ENCODE measurements at places on chromosomes 12 and 14.

GRCh38 chr14:94689218-94689984 is 77.2 kb downstream of the SERPINA3 start:
- no peaks in the 10 kb centered on the region for H3K36me3 ChIP-seq
- H3K4me3 ChIP-seq: no peak overlapping the region
- H3K27ac ChIP-seq: no peak overlapping the region
- DNase-seq: peak; percentile 14

DNA sequence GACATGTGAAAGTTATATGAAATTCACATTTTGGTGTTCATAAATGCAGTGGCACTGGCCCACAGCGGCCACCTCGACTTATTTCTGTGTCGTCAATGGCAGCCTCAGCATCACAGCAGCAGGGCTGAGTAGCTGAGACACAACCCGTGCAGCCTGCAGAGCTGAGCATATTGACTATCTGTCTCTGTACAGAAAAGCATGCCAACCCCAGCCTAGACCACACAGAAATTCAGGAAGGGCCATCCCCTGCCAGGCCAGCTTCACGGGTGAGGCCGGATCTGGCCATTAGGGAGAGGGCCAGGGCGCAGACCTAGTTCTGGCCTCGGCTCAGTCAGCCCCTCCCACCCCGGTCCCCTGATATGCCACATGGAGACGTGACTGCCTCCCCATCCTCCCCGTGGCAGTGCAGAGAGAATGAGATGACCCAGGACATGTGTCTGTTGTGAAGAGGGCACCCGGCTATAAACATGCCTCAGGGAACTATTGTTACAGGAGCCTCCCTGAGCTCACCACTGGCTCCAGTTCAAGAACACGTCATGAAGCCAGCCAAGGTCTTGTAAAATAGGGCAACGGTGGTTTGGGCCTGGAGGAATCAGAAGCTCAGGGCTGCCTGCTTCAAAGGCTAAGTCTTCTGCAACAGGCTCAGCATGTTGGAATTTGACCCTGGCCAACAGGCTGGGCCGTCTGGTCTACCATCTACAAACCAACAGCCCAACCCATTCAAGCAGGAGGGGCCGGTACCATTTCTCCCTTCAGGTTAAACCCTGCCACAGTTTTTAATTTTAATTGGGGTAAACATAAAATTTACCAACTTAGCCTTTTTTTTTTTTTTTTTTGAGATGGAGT is 25.5 kb downstream of the SCARB1 start:
- H3K4me3 ChIP-seq: no peak overlapping the region
- no peaks in the 10 kb centered on the region for H3K36me3 ChIP-seq
- H3K27ac ChIP-seq: no peak overlapping the region
- H3K4me1 ChIP-seq: peaks cover 19% of the 10 kb centered on the region

- no peak overlapping the region for H3K27ac ChIP-seq
- H3K4me1 ChIP-seq: no peaks in the 10 kb centered on the region
- DNase-seq: no peak
- peaks cover 7% of the 10 kb centered on the region for H3K36me3 ChIP-seq
- no peak overlapping the region for H3K4me3 ChIP-seq
- peaks cover 8% of the 10 kb centered on the region for H3K27me3 ChIP-seq
Measured at GRCh38 chr14:101181446-101182313, 278.2 kb upstream of the RTL1 start.

GRCh38 chr12:120775862-120776552 is 50.4 kb downstream of the ACADS start:
- peaks cover 8% of the 10 kb centered on the region for H3K36me3 ChIP-seq
- peak overlapping the region; percentile 56 for H3K27ac ChIP-seq
- H3K4me3 ChIP-seq: no peak overlapping the region
- no peaks in the 10 kb centered on the region for H3K27me3 ChIP-seq

DNA sequence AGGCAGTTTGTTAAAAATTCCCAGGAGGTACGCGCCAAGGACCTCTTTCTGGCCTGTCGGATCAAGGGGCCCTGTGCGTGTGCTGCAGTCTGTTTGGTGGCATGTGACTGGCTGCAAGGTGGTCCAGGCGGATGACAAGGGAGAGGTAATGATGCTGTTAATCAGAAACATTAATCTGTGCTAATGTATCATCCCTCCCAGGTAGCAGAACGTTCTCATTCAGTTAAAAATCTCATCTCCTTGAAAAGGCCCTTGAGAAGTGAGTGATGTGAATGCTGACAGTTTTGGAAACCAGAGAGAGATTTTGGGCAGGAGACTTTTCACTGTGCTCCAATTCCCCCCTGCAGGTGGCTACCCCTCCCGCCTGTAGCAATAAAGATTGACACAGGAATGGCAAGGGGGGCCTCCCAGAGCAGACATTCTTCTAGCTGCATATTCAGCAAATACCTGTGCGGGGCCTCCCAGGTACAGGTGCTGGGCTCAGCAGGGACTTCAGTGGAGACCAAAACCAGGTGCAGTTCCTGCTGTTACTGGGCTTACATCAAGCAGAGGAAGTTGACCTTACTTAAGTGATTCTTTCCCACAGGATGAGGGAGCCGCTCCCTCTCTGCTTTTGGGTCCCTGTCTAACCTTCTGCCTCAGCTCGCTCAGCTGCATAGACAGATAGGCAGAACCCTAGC is 364.8 kb downstream of the CACNA1C start:
- H3K4me3 ChIP-seq: no peak overlapping the region
- no peaks in the 10 kb centered on the region for H3K4me1 ChIP-seq
- H3K27ac ChIP-seq: no peak overlapping the region
- no peaks in the 10 kb centered on the region for H3K27me3 ChIP-seq
- H3K36me3 ChIP-seq: no peaks in the 10 kb centered on the region

DNA sequence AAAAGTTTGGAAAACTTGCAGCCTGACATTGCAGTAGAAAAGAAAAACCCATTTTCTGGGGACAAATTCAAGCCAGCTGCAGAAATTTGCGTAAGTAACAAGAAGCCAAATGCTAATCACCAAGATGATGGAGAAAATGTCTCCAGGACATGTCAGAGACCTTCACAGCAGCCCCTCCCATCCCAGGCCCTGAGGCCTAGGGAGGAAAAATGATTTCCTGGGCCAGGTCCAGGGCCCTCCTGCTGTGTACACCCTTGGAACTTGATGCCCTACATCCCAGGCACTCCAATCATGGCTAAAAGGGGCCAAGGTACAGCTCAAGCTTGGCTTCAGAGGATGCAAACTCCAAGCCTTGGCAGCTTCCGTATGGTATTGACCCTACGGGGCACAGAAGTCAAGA is 14.5 kb downstream of the IAPP start:
- peaks cover 11% of the 10 kb centered on the region for H3K27me3 ChIP-seq
- H3K4me1 ChIP-seq: no peaks in the 10 kb centered on the region
- no peak for DNase-seq
- H3K4me3 ChIP-seq: no peak overlapping the region

- no peaks in the 10 kb centered on the region for H3K4me1 ChIP-seq
- no peaks in the 10 kb centered on the region for H3K36me3 ChIP-seq
- H3K4me3 ChIP-seq: no peak overlapping the region
- H3K27me3 ChIP-seq: peaks cover 24% of the 10 kb centered on the region
- no peak overlapping the region for H3K27ac ChIP-seq
Measured at GRCh38 chr12:124636138-124636978, 68.9 kb upstream of the NCOR2 start.

DNA sequence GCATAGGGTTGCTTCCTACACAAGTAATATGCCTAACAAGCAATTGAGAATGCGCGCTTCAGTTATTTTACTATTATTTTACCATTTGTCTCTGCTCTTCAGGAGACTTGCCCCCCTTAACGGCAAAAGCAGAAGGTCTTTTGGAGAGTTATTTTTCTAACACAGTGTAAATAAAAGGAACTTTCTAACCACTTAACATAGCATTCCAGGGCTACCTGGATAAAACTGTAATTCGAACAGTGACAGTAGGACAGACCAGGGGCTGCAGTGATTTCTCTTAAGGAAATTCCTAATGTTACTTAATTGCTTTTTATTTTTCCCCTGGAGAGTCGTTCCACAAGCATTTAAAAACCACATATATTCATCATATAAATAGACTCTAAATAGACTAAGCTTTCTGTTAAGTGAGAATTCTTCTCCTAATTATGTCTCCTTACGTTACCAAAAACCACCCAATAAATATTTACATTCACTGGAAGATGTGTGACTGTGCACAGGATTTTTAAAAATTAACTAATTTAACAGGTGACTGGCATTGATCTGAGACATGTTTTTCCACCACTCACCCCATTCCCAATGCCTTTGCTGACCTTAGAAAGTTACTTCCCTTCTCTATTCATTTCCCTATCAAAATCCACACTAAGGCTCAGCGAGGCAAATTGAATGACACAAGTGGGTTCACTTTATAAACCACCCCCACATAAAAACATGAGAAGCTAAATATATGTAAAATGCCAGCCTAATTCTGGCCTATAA is 72.4 kb downstream of the RNF34 start:
- no peaks in the 10 kb centered on the region for H3K36me3 ChIP-seq
- DNase-seq: no peak
- H3K27me3 ChIP-seq: no peaks in the 10 kb centered on the region
- peaks cover 18% of the 10 kb centered on the region for H3K4me1 ChIP-seq
- H3K27ac ChIP-seq: no peak overlapping the region
- no peak overlapping the region for H3K4me3 ChIP-seq

- H3K36me3 ChIP-seq: no peaks in the 10 kb centered on the region
- no peak overlapping the region for H3K4me3 ChIP-seq
- H3K27ac ChIP-seq: no peak overlapping the region
Measured at GRCh38 chr12:48882315-48882687, 16.6 kb upstream of the RND1 start.

- H3K36me3 ChIP-seq: no peaks in the 10 kb centered on the region
- no peak for DNase-seq
- no peaks in the 10 kb centered on the region for H3K4me1 ChIP-seq
Measured at GRCh38 chr12:42574851-42575266, 14.7 kb downstream of the PRICKLE1 start.

- H3K4me1 ChIP-seq: peaks cover 24% of the 10 kb centered on the region
- peaks cover 5% of the 10 kb centered on the region for H3K36me3 ChIP-seq
- no peak for DNase-seq
- no peaks in the 10 kb centered on the region for H3K27me3 ChIP-seq
Measured at GRCh38 chr12:132818562-132818961, 10.1 kb downstream of the GOLGA3 start.

- no peak overlapping the region for H3K4me3 ChIP-seq
- DNase-seq: no peak
- H3K4me1 ChIP-seq: peaks cover 2% of the 10 kb centered on the region
- peak overlapping the region; percentile 12 for H3K27ac ChIP-seq
- H3K27me3 ChIP-seq: no peaks in the 10 kb centered on the region
- H3K36me3 ChIP-seq: peaks cover 10% of the 10 kb centered on the region
Measured at GRCh38 chr12:1769809-1770494, 50.4 kb upstream of the LRTM2 start.

DNA sequence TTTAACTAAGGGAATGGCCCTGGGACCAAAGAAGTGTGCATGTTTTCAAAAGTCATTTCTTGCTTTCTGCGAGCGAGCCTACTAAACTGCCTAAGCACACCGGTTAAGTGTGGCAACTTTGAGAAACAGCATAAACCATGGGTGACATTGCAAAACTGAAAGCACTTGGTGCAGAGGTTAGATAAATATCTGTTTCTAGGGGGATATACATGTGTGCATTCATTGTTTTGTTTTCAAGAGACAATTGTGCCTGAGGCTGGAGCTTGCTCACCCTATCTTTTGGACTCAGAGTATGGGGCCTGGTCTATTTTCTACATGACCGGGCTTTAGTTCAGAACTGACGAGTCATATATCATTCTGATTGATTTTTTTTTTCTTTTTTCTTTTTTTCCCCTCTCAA is 923.4 kb downstream of the NRXN3 start:
- no peaks in the 10 kb centered on the region for H3K27me3 ChIP-seq
- no peaks in the 10 kb centered on the region for H3K36me3 ChIP-seq
- no peak for DNase-seq

DNA sequence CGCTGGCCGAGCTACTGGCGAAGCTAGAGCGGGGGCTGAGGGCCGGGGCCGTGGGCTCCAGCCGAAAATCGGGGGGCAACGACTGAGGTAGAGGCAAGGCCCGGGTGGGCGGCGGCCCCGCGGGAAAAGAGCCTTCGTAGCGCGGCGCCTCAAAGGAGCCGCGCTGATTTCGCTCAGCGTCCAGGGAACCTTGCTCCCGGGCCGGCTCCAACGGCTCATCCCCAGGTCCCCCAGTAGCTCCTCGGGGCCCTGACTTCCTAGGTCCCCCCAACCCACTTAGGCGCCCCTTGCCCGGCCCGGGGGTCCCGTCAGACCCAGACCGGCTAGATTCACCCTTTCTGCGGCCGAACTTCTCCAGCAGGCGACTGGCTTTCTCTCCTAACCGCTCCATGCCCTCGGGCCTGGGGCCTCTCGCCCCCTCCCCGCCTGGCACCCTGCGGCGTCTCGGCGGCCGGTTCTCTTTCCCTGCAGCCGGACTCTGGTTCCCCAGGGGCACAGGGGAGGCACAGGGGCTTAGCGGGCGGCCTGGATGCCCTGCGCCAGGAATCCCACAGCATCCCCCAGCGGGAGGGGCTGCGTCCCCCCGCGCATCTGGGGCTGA is 375 bp downstream of the AJUBA start:
- no peak overlapping the region for H3K4me3 ChIP-seq
- DNase-seq: no peak
- H3K27me3 ChIP-seq: peaks cover 12% of the 10 kb centered on the region
- no peak overlapping the region for H3K27ac ChIP-seq
- H3K36me3 ChIP-seq: no peaks in the 10 kb centered on the region

- no peaks in the 10 kb centered on the region for H3K27me3 ChIP-seq
- no peaks in the 10 kb centered on the region for H3K36me3 ChIP-seq
- DNase-seq: no peak
- peak overlapping the region; percentile 91 for H3K27ac ChIP-seq
- H3K4me1 ChIP-seq: peaks cover 25% of the 10 kb centered on the region
Measured at GRCh38 chr12:132827763-132828703, 636 bp downstream of the GOLGA3 start.

DNA sequence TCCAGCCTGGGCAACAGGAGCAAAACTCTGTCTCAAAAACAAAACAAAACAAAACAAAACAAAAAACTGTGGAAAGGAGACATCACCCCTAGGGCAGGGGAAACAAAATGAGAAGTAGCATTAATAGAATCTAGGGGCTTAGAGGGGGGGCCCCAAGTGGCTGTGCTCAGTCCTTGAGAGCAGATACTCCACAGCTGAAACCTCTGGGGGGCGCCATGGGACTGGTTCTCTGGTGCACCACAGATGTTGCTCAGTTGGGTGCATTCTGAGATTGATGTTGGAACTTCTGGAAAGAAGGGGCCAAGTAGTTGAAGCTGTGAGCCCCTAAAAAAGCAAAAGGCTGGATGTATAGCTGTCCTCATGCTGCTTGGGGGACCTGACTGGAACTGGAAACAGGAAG is 11.8 kb upstream of the SYNE2 start:
- H3K4me3 ChIP-seq: no peak overlapping the region
- DNase-seq: peak; percentile 23
- no peak overlapping the region for H3K27ac ChIP-seq
- H3K36me3 ChIP-seq: no peaks in the 10 kb centered on the region
- H3K4me1 ChIP-seq: no peaks in the 10 kb centered on the region
- no peaks in the 10 kb centered on the region for H3K27me3 ChIP-seq

- no peak overlapping the region for H3K4me3 ChIP-seq
- no peak overlapping the region for H3K27ac ChIP-seq
- no peaks in the 10 kb centered on the region for H3K36me3 ChIP-seq
Measured at GRCh38 chr12:70399311-70399710, 33.2 kb downstream of the KCNMB4 start.

- no peak overlapping the region for H3K4me3 ChIP-seq
- H3K27ac ChIP-seq: no peak overlapping the region
Measured at GRCh38 chr12:131066207-131066885, 112.6 kb downstream of the ADGRD1 start.
